ENCODE measurements at places on chromosomes 16 and 17.

GRCh38 chr16:7765079-7765550, 432.5 kb downstream of the RBFOX1 start:
- DNase-seq, result no peak

DNA sequence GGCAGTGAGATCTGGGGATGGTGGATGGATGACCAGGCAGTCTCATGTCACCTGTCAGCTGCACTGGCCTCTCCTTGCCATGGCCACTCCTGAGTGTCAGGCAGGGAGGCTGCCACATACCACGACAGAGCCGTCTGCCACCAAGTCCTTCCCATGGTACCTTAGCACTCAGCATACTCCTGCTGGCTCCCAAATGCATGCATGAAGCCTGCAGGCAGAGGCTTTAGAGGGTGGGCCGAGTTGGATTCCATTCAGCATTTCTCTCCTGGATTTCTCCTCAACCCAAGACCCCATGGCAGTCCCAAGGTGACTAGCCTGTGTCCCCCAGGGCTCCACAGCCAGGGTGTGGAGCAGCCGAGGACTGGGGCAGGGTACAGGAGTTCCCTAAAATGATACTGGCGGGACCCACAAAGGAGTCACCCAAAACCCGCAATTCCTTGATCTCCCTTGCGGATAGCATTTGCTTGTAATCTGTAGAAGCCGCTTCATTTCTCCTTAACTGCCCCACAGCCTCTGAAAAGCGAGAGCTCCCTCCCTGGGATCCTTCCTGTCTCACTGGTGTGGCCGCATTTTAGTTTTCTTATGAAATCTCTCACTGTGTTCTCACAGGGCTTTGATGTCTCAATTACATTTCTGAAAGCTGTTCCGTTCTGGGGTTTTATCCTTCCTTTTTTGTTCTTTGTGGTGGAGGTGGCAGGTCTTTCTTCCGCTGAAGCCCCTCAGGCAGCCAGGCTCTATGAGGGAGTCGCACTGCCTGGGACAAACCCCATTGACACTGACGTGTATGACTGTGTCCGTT, 141.4 kb downstream of the SOCS1 start:
- DNase-seq, result no peak

- no peak for DNase-seq
Measured at GRCh38 chr16:89484923-89485679, 5.3 kb downstream of the ANKRD11 start.

GRCh38 chr16:8346294-8346693, 244.0 kb downstream of the TMEM114 start:
- no peak for DNase-seq

DNA sequence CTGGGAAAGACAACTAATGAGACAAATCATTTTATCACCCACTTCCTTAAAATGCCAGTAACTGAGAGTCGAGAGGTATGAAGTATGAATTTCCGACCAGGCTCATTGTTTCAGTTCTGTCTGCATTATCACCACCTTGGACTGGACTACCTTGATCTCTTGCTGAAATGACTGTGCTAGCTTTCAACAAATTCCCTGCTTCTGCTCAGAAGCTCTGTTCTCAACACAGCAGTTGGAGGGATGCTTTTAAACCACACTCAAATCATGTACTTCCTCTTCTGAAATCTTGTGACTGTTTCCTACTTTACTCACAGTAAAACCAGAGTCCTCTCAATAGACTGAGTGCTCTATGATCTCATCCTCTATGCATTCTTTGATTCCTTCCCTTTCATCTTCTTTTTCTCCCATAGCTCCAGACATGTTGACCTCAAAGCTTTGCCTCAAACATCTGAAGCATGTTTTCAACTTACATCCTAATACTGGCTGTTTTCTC, 195.8 kb downstream of the KCNJ2 start:
- peak; percentile 77 for DNase-seq

GRCh38 chr16:70724146-70725023, 38.5 kb upstream of the MTSS2 start:
- no peak for DNase-seq

DNA sequence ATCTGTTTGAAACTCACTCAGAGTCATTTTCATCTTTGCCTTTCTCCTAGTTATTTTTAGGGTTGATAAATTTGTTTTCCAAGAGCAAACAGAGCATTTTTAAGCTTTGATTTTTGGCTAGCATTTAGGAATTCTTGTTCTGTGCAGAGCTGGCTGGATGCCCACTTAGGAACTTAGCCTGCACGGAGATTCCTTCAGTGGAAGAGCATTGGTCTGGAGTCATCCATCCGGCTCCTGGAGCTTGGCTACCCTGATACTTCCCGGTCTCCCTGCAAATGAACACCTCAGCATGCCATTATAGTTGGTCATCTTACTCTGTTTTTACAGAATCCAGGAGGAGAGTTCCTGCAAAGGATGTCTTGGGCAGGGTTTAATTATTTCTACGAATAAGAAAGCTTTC, 57.1 kb downstream of the SPECC1 start:
- peak; percentile 95 for DNase-seq

DNA sequence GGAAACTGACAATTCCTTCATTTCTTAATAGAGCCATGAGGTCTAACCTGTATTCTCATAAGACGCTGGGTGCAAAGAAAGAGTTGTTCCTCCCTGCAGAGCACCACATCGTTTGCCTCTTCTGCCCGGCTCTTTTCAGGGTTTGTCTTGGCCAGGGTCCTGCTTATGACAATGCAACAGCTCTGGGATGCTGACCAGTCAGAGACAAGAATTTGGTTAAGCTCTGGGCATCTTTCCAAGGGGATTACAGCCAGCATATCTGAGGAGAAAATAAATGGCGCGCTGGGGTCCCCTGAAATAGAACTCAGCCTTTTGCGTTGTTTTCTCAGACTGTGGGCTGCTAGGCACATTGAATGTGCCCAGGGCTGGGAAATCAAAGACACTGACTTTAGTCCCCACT, 128.6 kb downstream of the SHISA6 start:
- no peak for DNase-seq

DNA sequence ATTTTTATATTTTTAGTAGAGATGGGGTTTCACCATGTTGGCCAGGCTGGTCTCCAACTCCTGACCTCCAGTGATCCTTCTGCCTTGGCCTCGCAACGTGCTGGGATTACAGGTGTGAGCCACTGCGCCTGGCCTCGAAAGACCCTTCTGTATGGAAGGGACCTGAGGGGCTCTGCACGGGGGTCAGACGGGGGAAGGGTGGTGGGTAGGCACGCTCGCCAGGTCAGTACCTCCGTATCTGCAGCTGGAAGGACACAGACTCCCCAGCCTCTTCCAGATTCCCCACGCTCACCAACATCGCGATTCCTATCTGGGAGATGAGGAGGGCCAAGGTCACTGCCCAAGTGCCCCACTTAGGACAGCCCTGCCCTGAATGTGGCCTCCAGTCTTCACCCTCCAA, 12.7 kb downstream of the ITGA2B start:
- no peak for DNase-seq

DNA sequence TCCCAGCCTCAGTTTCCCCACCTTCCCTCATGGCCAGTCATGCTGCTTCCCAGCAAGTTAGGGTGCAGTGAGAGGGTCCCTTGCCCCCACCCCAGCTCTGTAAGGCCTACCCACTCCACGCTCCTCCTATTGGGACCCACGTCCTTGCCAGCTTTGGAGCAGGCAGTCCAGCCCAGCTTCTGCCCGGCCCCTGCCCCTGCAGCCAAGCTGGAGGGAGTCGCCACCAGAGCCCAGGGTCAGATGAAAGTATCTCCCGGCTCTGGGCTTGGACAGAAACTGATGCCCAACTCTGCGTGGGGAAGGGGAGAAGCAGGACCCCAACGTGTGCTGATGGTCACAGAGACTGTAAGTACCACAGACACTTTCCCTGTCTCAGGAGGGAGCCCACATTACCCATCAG, 32.6 kb downstream of the SDK2 start:
- DNase-seq, result no peak

Measured in kidney tubule cell (primary cell).